ENCODE measurements at places on chromosomes 1 and 21.
A peak's percentile ranks its signal among the peaks of the same experiment; 100 is the strongest.

DNA sequence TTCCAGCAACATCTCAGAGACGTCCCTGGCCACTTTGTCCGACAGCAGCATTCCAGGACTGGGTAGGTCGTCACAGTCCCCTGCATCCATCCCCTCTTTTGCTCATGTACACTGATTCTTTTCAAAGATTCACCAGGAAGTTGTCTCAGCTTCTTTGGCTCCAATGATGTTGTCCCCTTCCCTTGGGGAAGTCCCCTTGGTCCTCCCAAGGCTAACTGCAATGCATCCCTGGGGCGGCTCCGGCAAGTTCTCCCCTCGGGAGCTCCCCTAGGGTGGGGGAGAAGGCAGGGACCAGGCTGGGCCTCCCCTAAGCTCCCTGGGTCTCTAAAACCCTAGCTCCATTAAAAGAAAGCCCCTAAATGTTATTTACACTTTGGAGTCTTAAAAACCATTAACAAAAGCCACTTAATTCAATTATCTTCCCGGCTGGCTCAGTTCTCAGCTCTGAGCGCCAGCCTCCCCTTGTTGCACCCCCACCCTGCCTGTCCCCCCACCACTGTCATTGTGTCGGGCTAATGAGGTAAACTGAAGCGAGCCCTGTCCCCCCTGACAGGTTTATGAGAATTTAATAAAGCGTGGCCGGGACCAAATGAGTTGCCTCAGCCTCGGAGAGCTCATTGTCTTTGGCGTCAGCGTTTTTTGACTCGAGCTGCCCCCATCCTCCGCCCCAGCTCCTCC lies 25.3 kb downstream of the KNCN start:
- DNase-seq: no peak

DNA sequence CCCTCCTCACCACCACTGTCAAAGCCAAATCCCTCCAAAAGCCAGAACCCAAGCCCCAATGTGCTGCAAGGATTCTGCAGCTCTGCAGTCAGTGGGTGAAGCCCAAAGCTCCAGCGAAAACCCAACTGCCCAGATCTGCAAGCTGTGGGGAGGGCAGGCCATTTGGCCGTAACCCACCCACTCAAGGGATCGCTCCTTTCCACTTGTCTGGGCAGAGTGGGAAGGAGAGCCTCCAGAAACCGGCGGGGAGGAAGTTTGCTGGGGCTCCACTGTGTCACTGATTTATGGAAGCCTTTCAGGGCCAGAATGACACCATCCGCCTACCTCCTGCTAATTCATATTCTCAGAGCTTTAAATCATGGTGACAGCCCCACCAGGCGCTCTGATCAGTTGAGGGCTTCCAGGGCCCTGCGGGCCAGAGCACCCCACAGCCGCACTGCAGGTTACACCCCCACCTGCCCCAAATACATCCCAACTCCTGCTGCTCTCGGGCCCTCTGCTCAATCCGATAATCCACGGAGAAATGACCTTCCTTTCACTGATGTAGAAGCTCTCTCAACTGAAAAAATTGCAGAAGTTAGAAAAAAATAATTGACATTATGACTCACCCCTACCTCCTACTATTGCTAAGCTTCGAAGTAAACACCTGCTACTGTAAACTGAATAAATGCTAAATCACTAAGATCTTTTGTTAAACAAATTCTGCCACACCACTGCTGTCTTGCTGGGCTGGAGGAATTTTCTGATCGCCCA lies 40.6 kb upstream of the RAB4A start:
- no peak for DNase-seq

DNA sequence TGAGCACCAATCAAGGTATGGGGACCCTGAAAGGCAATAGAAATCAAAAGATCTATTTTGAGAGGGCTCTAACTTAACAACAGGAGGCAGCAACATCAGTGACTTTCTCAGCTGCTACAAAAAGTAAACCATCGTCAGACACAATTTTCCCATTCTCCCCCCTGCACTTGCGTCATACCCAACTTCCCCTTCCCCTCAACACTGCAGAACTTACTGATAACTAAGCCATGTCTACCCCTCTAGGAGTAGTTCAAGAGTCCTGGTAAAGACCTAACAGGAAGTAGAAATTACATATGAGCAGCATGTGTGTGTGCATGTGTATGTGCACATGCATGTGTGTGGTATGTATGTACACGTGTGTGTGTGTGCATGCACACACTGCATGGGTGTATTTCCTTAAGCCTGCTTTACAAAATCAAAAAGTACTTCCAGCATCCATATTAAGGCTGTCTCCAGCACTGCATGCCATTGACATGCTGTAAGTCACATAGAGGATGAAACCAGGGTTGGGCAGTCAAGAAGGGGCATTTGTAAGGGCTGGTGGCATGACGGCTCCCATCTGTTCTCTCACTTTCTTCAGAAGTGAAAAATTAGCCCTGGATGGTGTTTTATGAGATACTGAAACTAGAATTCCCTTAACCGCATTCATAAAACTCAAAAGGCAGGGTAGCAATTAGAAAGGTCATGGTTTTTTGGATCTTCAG lies 460.1 kb upstream of the RUNX1 start:
- no peak for DNase-seq

DNA sequence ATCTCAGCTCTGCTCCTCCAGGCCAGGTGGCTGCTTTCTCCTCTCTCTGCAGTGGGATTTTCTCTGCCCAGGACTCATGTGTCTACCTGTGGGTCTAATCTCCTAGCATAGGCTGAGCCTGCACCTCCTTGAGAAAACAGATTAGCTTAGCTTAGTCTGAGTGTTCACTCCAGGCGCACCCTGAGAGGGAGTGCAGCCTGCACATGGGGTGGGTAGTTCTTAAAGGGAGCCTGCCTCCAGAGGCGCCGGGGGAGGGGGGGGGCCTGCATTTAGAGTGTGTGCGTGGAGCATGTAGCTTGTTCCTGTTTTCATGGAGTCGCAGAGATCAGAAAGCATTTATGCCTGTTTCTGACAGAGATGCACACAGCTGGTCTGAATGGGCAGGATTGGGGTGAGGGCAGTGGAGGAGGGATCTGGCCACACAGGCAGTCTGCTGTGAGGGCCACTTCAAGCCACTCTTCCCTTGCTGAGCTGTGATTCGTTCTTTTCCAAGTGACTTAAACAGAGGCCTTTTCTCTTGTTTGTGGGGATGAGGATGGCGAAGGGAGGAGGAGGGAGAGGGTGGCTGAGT lies 45.2 kb downstream of the GALNT2 start:
- DNase-seq: no peak

DNA sequence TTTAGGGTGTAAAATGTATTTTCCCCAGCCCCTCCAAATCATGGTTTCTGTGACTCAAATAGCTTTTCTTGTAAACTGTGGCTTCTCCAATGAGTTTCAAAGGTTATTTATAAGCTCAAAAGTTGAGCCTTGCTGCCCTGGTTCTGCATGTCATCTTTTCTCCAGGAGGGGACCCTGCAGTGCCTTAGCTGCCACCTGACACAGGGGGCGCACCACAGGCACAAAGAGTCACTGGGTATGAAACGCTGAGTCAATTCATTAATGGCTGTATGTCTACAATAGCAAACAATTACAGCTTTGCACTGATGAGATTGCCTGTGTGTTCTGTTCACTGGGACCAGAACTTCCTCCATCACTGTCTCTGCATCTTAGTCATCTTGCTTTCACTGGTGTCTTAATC lies 100.8 kb downstream of the PCP4 start:
- no peak for DNase-seq

- no peak for DNase-seq
Measured at GRCh38 chr1:193013005-193013404, 46.2 kb downstream of the UCHL5 start.

GRCh38 chr1:50438945-50439344 lies 15.7 kb upstream of the DMRTA2 start:
- no peak for DNase-seq

GRCh38 chr1:45802343-45803298 lies 791 bp upstream of the MAST2 start:
- DNase-seq: no peak

GRCh38 chr1:154493276-154493675 lies 8.7 kb upstream of the TDRD10 start:
- peak; percentile 18 for DNase-seq

GRCh38 chr1:26474818-26475217 lies 2.6 kb downstream of the HMGN2 start:
- DNase-seq: no peak

DNA sequence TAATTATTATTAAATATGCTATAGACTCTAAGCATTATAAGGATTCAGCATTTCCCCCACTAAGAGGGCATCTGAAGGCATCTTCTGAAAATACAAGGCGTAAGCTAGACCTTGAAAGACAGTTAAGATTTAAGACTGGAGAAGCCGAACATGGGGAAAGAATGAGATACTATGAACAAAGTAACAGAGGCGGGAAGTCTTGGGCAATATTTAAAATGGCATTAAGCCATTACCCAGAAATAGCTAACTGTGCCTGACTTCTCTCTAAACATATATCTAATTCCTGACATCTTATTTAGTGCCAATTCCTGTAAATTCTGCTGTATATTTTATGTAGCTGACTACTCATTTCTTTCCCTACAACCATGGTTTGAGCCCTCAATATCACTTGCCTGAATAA lies 20.9 kb downstream of the DPH5 start:
- no peak for DNase-seq

DNA sequence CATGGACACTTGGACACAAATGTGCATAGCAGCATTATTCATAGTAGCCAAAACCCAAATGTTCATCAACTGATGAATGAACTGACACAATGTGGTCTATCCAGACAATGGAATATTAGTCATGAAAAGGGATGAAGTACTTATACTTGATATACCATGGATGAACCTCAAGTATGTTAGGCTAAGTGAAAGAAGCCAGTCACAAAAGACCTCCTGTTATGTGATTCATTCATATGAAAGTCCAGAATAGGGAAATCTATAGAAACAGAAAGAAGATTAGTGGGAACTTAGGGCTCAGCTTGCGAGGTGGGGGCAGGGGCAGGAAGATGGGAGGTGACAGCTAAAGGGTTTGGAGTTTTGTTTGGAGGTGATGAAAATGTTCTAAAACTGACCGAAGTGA lies 7.4 kb downstream of the KCNE1 start:
- DNase-seq: no peak

DNA sequence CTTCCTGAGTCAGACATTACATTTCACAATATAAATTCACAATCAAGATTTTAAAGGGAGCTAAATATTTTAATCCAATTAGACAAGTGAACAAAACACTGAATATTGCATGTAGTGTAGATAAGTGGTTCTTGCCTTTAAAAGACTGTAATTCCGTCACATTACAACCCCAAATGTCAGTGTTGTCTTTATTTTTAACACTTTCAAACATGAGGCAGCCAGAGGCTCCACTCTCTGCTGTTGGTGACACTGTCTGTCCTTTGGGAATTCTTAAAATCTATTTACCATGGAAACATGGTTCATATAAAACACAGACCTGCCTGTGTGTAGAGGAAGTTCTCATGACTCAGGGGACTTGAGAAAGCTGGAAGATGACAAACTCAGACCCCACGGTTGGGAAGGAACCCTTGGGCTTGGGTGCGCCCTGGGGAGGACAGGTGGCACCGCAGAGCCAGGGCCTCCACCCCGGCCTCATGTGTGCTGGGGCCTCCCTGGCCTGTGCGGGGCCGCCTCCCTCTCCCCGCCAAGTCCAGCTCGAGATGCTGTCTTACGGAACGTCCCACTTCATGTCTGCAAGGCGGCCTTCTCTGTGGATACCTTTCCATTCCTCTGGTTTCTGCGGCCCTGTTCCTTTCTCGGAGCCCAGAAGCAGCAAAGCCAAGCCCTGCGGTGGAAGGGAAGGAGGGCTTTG lies 239.0 kb downstream of the SDCCAG8 start:
- no peak for DNase-seq

GRCh38 chr1:175574566-175574965 lies 168.8 kb downstream of the TNR start:
- DNase-seq: no peak

- DNase-seq: no peak
Measured at GRCh38 chr21:45954261-45954660, 27.3 kb upstream of the COL6A1 start.

- DNase-seq: no peak
Measured at GRCh38 chr1:169809370-169810095, 14.8 kb upstream of the METTL18 start.

DNA sequence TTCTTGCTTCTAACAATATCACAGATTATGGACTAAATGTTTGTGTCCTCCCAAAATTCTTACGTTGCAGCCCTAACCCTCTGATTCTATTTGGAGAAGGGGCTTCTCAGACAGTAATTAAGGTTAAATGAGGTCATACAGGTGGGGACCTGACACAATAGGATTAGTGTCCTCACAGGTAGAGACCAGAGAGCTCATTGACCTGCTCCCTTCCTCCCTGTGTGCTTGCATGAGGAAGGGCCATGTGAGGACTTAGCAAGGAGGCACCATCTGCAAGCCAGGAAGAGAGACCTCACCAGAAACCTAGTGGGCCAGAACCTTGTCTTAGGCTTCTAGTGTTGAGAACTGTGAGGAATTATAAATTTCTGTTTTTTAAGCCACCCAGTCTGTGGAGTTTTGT lies 322.6 kb downstream of the SMYD3 start:
- no peak for DNase-seq

GRCh38 chr1:27144920-27145661 lies 9.8 kb downstream of the SLC9A1 start:
- no peak for DNase-seq

DNA sequence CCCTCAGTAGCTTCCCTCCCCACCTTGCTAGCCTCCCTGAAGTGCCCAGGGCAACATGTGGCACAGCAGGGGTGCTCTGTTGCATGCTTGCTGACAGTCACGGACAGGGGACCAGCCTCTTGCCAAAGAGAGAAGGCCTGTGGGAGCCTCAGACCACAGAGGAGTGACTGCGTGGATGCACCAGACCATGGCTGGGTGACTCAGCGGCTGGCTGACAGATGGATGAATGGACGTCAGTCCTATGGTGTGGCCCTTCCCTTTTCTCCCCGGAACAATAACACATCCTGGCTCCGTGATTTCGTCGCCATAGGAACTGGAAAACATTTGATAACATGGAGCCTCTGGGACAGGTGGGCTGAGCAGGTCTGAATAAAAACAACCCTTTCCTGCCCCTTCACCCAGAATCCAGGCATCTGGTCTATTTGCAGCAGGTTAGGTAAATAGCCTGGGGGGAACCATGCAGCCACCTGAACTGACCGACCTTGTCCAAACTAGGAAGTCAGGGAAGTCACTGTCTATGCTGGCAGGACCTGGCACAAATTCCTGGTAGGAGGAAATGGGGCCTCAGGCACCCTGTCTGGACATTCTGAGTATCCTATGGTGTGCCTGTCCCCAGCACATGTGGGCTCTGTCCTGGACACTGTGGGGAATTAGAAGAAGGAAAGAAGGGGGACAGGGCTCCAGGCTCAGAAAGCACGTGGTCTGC lies 53.3 kb downstream of the NENF start:
- DNase-seq: no peak

GRCh38 chr1:205660361-205660760 lies 19.9 kb downstream of the SLC45A3 start:
- DNase-seq: no peak

GRCh38 chr1:21628798-21629393 lies 40.3 kb downstream of the RAP1GAP start:
- no peak for DNase-seq

DNA sequence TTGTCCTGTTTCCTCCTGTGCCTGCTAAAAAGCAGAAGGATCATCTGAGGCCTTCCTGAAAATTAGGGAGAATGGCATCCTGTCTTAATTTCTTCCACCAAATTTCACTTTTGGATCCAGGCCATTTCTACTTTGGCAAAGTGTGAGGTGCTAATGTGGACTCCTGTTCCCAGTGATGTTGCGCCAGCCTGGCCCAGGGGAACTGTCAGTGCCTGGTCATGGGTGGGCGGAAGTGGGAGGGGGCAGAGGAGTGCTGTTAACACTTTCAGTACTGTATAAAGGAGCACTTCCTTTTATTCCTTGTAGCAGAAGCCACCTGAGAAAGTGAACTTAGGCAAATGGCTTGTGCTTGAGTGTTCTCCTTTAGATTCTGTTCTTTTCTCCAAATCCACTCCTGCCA lies 19.9 kb downstream of the ELAPOR1 start:
- DNase-seq: no peak
